DMS79 treated with DMSO at 0.1 percent for 48 hours (cell line): ENCODE measurements at places on chromosomes 2 and 18.

DNA sequence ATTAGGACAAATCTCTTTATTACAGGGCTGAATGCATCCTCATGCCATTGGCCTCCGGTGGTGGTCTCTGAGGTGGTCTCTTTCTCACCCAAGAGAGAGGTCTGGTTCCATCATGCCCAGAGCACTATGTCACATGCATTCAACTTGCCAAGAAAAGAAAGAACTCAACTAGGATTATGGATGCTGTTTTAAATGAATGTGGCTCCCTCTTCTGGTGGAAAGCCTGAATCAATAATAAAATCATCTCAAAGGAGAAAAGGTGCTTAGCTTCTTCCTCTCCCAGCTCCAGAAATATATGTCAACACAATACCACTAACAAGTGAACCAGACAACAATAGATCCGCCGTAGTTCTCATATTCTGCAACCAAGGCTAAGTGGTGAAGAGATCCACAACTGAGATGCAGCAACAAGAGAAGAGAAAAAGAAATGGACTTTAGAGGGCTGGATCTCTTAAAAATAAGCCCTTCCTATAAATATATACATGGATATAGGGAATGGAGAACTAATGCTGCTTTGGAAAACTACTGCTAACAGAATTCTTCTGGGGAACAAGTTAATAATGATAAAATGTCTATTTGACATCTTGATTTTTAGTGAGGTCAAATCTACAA is 396.8 kb downstream of the NCKAP5 start:
- peak; percentile 80 for DNase-seq

- DNase-seq, result no peak
Observed at GRCh38 chr2:40534528-40534927, 82.6 kb upstream of the SLC8A1 start.

- no peak for DNase-seq
Observed at GRCh38 chr2:201357221-201357620, at the start of gene FLACC1. Gene FLACC1, minus strand, starts transcription at chr2:201357345. Its CDS starts 5,941 bp downstream, at chr2:201351404.

DNA sequence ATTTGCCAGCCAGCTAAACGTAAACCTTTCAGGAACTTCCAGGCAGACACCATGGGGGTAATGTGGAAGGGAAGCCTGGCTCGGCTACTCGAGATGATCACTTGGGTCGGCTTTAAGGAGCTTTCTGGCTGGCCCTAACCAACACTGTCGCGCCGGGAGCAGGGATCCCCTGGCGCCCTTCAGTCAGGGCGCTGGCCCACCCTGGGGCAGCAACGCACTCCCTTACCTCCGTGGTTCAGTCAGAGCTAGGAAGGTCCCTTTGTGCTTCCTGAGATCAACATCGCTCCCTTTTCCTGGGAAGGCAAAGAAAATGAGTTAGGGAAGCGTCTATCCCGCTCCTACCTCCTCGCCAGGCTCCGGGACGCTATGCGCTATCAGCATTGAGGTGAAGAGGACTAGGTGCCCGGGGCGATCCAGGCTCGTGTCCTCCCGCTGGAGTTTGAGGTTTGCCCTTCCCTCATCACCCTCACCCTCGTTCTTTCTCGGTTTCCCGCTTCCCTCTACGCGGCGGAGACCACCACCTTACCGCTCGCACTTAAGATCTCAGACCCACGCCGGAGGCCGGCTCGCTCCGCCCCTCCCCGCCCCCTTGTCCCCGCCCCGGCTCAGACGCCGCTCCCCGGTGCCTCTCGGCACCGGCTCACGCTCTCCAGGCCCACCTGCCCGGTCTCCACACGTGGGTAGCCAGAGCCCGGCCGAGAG is 449 bp upstream of the ATRAID start:
- DNase-seq, result no peak

DNA sequence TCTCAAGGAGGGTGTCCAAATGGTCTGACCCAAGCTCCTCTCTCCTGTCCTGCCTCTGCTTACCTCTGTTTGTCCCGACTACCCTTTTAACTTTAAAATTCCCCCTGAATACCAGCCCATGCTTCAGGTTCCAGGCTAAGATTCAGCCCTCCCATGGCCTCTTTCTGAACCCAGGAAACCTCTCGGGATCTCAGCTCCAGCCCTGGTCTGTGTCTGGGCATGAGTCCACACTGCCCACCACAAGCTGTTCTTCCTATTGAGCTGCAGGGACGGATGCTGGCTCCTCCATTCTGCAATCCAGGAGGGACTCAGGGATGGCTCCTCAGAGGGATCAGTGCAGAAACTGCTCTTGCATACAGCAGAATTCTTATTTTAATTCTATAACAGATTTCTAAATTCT is 78.9 kb downstream of the MYT1L start:
- no peak for DNase-seq

- DNase-seq, result no peak
Observed at GRCh38 chr2:51789918-51790317, 758.0 kb upstream of the NRXN1 start.

DNA sequence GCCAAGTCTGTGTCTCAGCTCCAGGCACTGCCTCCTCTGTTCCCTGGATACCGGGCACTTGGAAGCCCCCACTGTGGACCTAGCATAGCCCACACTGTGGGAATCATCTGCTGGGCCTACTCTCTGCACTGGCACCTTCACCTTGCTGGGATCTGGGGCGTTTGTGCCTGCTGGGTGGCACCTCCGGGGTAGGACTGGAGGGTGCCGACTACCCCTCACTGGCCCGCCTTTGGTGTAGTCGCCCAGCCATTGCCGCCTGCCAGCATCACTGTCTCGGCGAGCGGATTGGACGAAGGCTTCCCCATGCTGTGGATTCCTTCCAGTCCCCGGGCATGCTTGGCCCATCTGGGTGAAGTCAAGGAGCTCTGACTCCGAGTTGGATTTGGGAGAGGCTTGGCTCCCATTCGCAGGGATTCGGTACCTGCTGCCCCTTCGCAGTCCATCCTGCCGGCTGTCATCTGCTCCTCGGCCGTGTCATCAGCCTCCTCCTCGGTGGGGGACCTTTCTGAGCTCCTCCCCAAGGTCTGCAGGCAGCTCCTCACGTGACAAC is 180.6 kb upstream of the HDAC4 start:
- DNase-seq, result no peak
